ENCODE measurements at places on chromosomes 3 and 15. TPM values are rescaled to one million over a fixed set of nuclear protein-coding genes. Genes with fewer than 3 reads are reported as not detected.

Gene GLDN
- total RNA-seq: not detected

Gene P2RY14
- 0.66 TPM for total RNA-seq

Gene GOLGA6L10
- total RNA-seq: 1.3 TPM

Gene SKOR1
- total RNA-seq: 0.36 TPM

Gene ACTRT3
- total RNA-seq: 0.14 TPM

Gene FANCD2OS
- total RNA-seq: not detected

Gene EHHADH
- 2.0 TPM for total RNA-seq

Gene SLC12A1
- total RNA-seq: not detected
